Hippocampal formation (tissue), 2 donors: ENCODE measurements at places on chromosomes 12 and 14.
A peak's percentile ranks its signal among the peaks of the same experiment; 100 is the strongest.

GRCh38 chr12:12792421-12792820, 7.0 kb downstream of the APOLD1 start:
- no peak for DNase-seq

DNA sequence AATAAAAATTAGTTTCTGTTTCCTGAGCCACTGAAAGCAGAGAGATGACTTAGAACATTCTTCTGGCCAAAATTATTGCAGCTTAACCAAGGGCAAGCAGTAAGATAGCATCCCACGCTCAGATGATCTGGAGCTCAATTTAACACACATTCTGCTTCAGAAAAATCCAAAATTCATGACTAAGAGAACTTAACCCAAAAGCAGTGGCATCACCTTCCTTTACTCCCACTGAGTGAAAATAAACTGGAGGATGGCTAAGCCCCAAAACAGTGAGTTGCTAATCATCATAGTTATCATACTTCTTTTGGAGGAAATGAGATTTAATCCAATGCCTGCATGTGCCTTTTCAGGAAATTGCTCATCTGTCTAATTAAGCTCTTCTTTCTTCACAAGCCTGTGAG, 195.4 kb downstream of the DUSP6 start:
- no peak for DNase-seq

DNA sequence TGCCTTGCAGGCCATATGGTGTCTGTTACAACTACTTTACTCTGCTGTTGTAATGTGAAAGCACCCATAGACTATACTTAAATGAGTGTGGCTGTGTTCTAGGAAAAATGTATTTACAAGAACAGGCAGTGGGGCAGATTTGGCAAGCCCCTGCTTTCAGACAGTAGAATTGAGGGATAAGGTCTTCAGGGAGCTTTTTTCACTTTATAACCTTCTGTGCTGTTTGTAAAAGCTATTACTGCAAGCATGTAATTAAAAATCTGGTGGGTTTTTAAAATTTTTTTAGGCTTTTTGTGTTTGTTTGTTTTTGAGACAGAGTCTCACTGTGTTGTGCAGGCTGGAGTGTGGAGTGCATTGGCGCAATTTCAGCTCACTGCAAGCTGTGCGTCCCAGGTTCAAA, 73.9 kb downstream of the VEZT start:
- DNase-seq, result no peak

GRCh38 chr14:39593377-39593776, 161.1 kb upstream of the FBXO33 start:
- no peak for DNase-seq

DNA sequence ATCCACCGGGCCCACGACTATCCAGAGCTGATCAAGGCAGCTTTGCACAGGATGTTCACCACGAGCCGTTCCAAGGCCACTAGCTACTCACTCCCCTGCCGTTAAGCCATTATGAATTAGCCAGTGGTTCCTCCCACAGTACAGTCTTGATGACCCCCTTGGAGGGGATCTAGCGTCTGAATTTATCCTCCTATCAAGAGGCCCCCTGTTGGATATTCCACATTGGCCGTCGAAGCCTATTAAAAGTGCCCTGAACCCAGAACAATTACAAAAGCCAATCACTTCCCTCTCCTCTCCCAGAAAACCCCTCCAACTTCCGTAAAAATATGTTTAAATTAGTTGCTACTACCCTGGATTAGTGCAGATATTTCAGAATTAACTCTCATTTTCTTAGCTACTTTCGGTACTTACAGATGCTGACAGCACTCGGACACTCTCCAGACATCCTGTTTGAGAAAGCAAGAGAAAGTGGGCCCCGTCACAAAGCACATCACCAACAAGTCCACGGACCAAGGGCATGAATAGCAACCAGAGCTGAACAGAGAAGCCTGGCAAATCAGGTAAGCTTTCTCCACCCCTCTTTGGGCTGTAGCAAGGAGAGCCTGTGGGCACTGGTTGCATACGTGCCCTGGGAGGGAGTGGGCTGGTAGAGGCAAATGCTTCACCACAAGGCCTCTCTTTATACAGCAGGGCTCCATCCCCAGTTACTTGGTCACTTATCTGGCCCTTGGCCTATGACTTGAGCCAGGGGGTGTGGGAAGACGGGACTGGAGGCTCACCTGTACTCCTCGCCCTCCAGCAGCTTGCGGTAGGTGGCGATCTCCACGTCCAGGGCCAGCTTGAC, 5.3 kb downstream of the KRT3 start:
- DNase-seq, result no peak

- no peak for DNase-seq
Observed at GRCh38 chr12:89280833-89281538, 71.3 kb downstream of the DUSP6 start.

- peak; percentile 44 for DNase-seq
Observed at GRCh38 chr12:119544765-119545625, 48.6 kb upstream of the TMEM233 start.

DNA sequence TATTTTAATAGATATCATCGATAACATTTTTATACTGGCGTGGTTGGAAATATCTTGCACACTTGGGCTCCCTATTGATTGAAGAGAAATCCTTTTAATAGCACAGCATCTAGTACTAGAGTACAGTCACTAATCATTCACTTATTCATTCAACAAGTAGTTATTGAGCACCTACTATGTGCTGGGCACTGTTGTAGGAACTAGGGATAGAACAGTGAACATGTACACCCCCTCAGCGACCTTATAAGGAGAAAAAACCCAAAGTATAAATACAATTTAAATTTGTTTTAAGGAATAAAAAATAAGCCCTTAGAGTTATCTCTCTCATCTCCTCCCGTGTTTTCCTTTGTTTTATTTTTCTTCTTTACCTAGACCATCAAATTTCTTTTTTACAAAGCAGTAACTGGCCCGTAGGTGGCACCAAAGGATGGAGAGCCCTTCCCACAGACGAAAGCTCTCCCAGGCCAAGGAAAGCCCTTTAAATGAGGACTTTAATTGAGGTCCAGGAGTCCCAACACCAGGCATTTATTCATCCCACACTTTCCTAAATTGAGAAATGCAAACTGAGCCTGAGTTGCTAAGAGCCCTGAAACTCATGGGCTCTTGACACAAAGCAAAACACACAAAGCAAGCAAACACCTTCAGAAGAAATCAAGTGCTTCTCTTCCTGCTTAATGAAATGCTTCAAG, 29.0 kb downstream of the PEBP1 start:
- no peak for DNase-seq

GRCh38 chr14:102969901-102970300, 47.4 kb downstream of the AMN start:
- DNase-seq, result no peak
